ENCODE measurements at places on chromosomes 5 and 9.

DNA sequence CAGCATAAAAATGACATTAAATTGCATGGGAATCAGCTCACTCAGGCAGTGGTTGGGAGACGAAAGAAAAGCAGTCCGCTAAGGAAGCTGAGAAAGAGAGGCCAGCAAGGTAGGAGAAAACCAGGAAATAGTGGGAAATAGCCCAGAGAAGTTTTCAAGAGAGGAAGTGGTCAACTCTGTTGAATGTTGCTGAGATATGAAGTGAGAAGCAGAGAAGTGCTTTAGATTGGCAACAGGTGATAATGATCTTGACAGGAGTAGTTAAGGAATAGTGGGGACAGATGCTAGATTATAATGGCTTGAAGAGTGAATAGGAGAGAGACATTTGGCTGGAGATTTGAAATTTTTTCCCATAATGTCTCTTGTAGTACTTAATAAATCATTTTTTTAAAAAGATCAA, 30.8 kb downstream of the CNTRL start:
- DNase-seq: no peak

- no peak for DNase-seq
Observed at GRCh38 chr9:35495984-35496383, 6.1 kb downstream of the RUSC2 start.

- DNase-seq: peak; percentile 20
Observed at GRCh38 chr9:83041771-83042170, 21.2 kb downstream of the RASEF start.

DNA sequence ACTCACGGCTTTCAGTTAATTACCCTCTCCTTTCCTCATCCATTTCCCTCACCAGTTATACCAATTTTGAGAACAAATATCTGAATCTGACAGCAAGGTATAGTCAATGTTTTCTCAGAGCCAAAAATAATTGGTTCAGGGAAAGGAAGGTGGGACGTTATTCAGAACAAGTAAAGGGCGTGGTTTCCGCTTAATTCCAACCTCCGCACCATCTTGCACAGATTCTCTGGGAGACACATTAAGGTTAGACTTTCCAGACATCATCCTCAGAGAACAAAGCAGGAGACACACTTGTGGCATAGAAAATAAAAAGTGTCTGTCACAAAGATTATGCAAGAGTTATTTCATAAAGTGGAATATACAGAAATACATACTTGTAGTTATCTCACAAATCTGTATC, 441.2 kb downstream of the IRX1 start:
- DNase-seq: no peak

GRCh38 chr9:107008011-107008410, 145.0 kb downstream of the ZNF462 start:
- DNase-seq: no peak

- no peak for DNase-seq
Observed at GRCh38 chr5:140555747-140556312, 1.4 kb downstream of the SRA1 start.

DNA sequence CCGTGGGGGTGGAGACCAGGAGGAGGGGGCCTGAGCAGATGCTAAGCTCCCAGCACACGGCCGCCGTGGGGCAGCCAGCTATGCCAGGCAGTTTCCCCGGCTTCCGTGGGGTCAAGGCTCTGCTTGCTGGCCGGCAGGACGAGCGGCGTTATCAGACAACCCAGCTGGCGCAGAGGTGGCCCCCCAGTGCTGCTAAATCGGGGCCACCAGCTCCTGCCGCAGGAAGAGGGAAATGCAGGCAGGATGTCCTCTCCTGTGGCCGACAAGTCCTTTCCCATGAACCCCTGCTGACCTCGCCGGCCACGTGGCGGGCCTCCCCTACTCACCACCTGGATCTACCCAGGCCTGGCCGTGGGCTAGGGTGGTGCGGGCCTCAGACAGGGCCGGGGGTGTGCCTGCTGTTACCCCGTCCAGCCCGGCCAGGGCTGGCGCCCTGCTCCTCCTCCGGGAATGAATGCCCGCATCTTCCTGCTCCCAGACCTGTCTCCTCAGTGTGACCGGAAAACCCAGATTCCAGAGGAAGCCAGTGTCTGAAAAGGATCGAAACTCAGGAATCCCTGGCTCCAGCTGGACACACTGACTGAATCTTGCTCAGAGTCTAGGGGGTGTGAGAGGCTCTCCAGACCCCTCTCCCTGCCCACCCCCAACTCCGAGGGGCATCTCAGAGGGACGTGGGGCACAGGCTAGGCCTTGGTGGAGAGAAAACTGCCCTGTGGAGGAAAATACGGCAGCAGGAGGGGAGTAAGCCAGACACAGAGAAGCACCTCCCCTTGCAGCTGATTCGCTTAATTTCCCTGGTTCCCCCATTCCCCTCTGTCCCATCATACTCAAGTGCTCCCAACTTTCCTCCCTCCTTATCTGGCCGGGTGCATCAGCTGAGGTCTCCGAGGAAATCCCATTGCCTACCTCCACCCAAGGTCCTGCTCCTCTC, 3.9 kb downstream of the FLT4 start:
- DNase-seq: peak; percentile 2

DNA sequence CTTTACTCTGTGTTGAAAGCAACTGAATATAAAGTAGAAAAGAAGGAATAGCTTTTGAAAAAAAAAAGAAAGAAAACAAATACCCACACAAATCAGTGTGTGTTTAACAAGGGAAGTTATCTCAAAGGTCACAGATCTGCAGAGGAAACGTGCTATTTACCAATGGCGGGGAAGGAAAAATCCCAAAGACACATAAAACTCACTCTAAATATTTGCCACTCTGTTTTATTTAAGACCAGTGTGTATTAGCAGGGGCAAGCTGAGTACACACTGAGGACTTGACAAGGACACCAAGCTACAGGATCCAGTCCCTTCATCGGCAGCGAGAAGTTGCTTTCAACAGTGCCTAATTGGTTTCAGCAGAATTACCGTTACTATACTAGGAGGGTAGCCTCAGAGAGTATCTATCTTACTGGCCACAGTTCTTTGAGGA, 252.5 kb downstream of the DEPDC1B start:
- no peak for DNase-seq

DNA sequence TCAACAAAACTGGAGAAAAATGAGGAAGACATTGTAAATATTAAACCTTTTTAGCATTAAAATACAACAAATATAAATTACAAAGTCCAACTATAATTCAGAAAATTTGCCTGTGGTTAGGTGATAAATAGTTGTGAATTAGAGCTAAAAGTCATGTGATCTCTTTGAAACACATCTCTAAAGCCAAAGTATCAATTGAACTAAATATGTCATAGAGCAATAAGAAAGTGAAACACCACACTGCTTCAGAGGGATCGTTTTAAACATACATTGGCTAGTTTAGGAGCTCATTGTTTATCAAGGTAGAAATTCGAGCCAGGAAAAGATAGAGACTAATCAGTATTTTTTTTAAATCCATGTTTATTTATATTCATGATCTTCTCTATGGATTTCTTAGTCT, 606.3 kb upstream of the ITGA1 start:
- DNase-seq: no peak

GRCh38 chr9:113403646-113404045, 2.6 kb upstream of the ALAD start:
- no peak for DNase-seq

- no peak for DNase-seq
Observed at GRCh38 chr5:77418162-77418561, 74.0 kb downstream of the WDR41 start.

DNA sequence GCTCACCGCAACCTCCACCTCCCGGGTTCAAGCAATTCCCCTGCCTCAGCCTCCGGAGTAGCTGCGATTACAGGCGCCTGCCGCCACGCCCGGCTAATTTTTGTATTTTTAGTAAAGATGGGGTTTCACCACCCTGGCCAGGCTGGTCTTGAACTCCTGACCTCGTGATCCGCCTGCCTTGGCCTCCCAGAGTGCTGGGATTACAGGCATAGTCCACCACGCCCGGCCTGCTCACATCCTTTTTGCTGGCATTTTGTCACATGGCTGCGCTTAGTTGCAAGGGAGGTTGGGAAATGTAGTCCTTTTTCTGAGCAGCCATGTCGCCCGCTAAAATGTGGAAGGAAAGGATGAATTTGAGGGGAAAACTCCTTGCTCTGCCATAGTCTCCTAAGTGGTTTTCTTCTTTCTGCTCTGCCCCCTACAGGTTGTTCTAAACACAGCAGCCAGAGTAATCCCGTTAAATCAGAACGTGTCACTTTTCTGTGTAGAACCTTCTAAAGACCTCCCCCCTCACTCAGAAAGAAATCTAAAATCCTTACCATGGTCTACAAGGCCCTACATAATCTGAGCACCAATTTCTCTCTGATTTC, 57.8 kb upstream of the HSPA9 start:
- DNase-seq: peak; percentile 89

DNA sequence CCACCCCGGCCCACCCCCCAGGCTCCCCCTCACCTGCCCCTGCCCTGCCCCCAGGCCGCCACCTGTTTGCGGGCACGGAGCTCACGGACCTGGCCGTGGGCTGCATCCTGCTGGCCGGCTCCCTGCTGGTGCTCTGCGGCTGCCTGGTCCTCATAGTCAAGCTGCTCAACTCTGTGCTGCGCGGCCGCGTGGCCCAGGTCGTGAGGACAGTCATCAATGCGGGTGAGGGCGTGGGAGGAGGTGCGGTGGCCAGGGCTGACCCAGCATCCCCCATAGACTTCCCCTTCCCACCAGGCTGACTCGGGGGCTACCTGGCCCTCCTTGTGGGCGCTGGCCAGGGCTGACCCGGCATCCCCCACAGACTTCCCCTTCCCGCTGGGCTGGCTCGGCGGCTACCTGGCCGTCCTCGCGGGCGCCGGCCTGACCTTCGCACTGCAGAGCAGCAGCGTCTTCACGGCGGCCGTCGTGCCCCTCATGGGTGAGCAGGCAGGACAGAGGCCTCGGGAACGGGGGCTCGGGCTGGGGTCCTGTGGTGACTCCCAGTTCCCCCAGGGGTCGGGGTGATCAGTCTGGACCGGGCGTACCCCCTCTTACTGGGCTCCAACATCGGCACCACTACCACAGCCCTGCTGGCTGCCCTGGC, 3.5 kb downstream of the SLC34A3 start:
- DNase-seq: no peak

DNA sequence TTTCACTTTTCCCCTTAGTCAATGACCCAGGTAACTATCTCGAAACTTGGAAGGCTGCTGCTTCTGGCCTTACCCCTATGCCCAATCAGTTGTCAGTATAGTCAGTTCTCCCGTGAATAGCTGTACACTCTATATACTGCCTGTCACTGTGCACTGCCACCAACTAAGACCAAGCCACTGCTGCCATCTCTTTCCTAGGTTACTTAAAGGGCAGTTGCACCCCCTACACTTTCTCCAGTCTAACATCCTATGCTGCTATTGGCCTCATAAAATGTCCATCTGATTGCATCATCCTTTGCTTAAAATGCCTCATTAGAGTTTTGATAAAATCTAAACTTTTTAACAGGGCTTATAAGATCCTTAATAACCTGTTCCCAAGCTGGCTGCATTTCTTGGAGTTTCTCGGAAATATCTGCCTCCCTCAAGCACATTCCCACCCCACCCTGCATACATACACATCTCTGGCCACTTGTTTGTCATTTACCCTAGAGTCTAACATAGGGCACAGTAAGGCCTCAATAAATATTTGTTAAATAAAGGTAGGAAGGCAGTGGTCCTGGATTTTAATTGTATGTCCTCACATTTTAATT, 32.8 kb upstream of the TNFAIP8 start:
- DNase-seq: no peak

GRCh38 chr5:131068893-131069643, 96.0 kb downstream of the HINT1 start:
- DNase-seq: no peak

DNA sequence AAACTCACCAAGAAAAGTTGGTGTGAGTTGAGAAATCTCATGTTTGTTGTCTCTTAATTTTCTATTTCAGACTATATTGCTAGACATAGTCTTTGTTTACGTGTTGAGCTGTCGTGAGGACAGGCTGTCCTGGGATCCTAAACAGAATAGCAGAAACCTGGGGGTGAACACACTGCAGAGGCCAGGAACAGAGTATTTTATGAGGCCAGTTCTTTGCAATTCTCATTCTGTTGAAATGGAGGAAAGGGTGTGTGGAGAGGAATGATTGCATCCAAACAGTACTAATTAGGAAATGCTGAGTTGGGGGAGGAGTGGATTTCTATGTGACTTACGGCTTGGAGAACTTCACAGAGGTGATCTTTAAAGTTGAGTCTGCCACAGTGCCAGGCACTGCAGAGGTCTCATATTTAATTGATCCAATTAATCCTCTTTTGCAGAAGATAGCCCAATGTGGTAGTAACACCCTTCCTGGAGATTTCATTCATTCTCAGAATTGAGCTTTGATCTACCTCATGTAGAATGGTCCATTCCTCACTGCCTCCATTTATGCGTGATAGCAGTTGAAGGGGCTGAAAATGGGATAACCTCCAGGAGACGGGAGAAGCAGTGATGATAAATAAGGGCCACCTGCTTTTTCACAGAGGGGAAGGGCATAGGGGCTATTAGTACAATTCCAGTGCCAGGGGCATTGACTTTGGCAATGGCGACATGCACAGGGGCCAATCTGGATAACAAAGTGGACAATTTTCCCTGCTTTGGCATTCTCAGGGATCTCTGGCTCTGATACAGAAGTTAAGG, 84.7 kb upstream of the TNFAIP8 start:
- DNase-seq: no peak

DNA sequence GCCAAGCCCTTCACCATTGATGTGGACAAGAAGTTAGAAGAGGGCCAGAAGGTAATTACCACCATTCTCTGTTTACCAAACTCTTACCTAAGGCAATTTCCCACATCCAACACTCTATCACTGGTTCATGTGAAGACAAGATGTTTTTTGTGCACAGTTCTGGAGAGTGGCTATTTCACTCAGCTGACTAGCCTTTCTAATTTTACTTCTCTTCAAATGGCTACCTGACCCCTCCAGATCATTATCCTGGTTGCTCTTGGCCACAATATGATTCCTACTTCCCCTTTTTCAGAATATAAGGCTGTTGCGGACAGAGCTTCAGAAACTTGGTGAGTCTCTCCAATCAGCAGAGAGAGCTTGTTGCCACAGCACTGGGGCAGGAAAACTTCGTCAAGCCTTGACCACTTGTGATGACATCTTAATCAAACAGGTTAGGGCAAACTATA, 7.1 kb downstream of the KIF20A start:
- no peak for DNase-seq

DNA sequence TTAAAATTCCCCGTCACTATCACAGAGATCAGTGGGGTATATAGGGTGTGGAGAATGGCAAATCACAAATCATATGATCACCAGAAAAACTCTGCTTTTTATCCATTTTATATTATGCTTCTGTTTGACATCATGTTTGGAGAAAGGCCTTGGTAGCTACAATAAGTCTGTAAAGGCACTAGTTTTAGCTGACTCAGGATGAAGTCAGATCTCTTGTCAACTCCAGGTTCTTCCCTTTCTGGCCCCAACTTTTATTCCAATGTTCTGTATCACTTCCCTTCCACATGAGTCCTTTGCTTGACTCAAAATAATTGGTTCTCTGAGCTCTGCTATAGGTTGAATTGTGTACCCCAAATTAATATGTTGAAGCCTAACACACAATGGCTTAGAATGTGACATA, 484.9 kb downstream of the PTPRD start:
- DNase-seq: no peak

DNA sequence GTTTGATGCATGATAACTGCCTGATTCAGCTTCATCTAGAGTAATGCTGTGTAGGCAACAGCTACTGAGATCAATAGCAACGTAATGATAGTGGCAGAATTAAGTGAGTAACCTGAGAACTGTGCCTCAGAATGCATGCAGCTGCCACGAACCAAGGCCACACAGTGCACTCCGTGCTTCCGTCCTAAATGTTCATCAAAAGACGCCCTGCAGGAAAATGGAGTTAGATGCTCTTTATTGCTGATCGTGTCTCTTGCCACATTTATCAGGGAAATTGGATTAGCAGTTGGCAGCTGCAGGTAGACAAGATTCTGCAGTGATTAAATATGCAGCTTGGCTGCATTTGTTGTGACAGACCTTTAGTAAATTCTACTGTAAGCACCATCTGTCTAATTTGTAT, 107.7 kb upstream of the TLX3 start:
- DNase-seq: peak; percentile 11

Measured in Daoy (cell line).